Peyer's patch (tissue), 4 donors: ENCODE measurements at places on chromosomes 6 and 20. TPM values are rescaled to one million over a fixed set of nuclear protein-coding genes. Genes with fewer than 3 reads are reported as not detected.

- DNase-seq: no peak
- H3K4me1 ChIP-seq: no peaks in the 10 kb centered on the region
- no peaks in the 10 kb centered on the region for H3K36me3 ChIP-seq
- no peaks in the 10 kb centered on the region for H3K27me3 ChIP-seq
- H3K4me3 ChIP-seq: no peak overlapping the region
- no peak overlapping the region for H3K27ac ChIP-seq
Measured at GRCh38 chr6:144223686-144224085, 61.4 kb upstream of the UTRN start.

DNA sequence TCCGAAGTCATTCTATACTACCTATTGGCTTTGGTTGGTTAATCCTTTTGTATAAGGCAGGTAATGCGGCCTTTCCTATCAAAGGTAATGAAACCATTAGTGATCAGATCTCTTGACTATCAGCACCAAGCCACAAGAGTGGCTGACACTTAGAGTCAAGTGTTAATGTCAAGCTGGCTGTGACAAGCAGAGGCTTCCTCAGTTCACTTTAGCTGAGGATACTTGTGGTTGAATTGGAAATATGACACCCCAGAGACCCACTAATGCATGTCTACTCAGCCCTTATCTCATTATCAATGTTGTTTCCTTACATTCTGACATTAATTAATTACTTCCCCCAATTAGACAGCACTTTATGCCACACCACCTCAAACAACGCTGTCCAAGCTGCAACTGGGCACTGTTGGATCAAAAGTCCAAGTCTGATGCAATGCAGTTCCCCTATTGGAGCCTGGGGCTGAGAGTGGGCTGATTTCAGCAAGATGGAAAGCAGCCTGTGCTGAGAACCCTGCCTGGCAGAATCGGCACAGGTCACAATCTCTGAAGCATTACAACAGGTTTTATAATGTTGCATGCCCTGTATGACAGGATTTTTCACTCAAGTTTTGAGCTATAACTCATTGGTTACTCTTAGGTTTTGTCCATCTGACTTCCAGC is 273.5 kb downstream of the COL12A1 start:
- H3K27ac ChIP-seq: no peak overlapping the region
- H3K4me1 ChIP-seq: no peaks in the 10 kb centered on the region
- no peaks in the 10 kb centered on the region for H3K36me3 ChIP-seq
- H3K4me3 ChIP-seq: no peak overlapping the region

DNA sequence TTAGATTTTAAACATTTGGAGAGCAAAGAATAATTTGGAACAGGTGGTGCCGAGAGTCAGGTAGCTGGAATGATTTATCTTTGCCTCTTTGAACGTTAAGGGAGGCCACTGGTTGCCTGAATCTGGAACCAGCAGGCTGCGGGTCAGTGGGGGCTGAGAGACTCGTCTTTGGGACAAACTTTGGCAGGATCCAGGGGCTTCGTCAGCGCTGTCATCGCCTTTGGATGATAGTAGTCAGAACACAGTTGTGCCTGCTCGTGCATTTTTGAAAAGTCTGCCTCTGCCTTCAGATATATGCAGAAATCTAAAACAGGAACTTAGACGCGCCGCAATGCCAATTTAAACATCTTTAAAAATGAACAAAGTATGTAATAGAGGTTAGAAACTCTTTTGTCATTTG is 5.0 kb downstream of the EYA2 start:
- no peak for DNase-seq
- peaks cover 19% of the 10 kb centered on the region for H3K27me3 ChIP-seq
- H3K4me1 ChIP-seq: no peaks in the 10 kb centered on the region
- no peak overlapping the region for H3K4me3 ChIP-seq

Gene PXDC1
- 69.4 TPM for total RNA-seq

Gene ERVFRD-1
- not detected for total RNA-seq
